ENCODE measurements at places on chromosomes 1 and 21.

- no peak for DNase-seq
Measured at GRCh38 chr1:155320252-155320651, 442 bp upstream of the RUSC1 start.

- DNase-seq, result peak; percentile 21
Measured at GRCh38 chr1:233328142-233328921, 808 bp downstream of the MAP3K21 start.

GRCh38 chr1:176110203-176110602 lies 96.9 kb downstream of the COP1 start:
- DNase-seq, result no peak

DNA sequence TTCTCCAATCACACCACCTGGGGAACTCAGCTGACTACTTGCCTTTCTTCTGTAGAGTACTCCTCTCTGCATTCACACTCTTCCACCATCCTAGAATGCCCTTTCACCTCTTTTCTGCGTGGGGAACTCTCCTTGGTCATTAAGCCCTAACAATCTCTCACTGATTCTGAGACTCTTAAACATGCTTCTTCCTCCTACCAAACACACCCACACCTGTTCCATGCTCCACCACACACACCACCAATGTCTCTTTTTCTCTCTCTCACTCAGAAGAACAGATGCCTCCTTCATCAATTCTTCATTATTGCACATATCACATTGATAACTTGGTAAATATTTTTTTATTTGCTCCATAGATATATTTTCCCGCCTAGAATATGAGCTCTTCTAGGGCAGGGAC lies 53.6 kb downstream of the WARS2 start:
- DNase-seq, result no peak

GRCh38 chr1:181142096-181142958 lies 53.8 kb downstream of the IER5 start:
- DNase-seq, result peak; percentile 93

DNA sequence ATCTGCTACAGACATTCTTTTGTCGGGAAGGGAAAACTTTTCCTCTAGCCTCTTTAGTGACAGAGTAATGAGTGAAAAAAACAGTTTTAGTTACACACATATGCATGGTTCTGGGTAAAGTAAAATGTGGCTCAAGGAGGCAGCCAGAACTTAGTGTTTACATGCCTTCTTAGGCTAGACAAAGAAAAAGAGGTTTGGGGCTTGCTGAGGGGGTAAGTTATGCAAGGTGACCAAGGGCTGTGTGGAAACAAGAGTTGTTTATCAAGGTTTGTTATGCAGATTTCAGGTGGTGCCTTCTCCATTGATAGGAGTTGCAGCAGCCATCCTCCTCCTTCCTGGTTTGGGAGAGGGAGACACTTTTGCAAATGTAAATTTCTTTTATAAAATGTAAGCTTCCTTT lies 66.5 kb upstream of the RAB3GAP2 start:
- DNase-seq, result no peak

- DNase-seq, result peak; percentile 36
Measured at GRCh38 chr1:40450495-40451237, 390 bp downstream of the ZFP69B start.

GRCh38 chr1:44174630-44175029 lies 33.2 kb upstream of the KLF18 start:
- DNase-seq, result no peak

DNA sequence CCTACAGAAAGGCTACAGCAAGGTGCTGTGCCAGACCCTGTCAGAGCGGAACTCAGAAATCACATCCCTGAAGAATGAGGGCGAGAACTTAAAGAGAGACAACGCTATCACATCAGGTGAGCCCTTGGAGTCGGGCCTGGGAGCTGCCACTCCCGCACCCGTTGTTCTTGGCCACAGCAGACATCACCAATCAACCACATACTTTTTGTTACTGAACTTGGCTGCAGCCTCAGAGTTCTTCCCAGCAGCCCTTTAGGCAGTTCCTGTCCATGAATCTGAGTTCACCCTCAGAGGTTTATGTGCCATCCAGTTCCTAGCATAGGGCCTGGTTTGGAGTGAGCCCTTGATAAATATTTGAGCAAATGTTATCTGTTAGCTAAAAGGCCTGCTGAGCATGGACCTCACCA lies 61.6 kb downstream of the FHAD1 start:
- DNase-seq, result no peak

DNA sequence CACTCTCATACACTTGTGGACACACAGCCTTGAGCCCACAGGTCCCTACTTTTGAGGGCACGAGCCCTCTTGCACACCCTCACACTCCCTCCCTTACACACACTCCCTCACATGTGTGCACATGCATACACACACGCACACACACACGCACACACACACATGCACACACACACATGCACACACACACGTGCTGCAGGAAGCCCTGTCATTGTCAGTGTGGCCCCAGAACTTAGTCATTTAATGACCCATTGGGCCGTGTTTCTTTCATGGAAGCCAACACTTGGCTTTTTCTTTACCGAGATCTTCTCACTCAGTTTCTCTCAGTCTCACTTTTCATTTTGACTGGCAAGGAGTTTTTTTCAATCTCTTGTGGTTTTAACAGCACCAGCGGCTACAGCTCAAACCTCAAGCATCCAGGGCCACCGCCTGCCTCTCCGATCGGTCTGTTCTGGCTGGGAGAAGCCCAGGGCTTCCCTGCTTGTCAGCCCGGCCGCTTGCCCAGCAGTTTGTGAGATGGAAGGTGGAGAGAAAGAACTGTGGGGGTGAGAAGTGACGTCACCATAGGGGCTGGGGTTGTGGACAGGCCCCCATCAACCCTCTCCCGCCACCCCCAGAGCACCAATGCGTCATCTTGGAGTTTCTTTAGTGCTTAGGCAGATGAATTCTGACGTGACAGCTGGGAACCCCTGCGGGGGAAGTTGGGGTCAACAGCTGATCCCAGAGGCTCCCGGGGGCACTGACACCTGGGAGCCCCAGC lies 15.8 kb upstream of the TNFRSF8 start:
- DNase-seq, result no peak

DNA sequence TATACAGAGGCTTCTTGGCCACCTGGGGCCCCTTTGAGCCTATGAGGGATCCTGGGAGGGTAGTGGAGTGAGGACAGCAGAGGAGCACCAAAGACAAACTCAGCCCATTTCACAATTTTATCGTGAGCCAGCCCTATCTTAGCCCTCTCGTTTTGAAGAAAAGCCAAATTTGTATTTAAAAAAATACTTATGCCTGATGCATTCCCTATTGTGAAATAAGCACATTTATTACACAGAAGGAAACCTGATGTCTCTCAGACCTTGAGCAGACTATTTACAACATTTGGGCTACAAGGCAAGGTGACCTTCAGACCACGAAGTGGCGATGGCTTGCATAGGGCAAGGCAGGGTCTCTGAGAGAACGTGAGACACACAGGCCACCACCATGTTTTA lies 41.3 kb upstream of the H6PD start:
- no peak for DNase-seq

DNA sequence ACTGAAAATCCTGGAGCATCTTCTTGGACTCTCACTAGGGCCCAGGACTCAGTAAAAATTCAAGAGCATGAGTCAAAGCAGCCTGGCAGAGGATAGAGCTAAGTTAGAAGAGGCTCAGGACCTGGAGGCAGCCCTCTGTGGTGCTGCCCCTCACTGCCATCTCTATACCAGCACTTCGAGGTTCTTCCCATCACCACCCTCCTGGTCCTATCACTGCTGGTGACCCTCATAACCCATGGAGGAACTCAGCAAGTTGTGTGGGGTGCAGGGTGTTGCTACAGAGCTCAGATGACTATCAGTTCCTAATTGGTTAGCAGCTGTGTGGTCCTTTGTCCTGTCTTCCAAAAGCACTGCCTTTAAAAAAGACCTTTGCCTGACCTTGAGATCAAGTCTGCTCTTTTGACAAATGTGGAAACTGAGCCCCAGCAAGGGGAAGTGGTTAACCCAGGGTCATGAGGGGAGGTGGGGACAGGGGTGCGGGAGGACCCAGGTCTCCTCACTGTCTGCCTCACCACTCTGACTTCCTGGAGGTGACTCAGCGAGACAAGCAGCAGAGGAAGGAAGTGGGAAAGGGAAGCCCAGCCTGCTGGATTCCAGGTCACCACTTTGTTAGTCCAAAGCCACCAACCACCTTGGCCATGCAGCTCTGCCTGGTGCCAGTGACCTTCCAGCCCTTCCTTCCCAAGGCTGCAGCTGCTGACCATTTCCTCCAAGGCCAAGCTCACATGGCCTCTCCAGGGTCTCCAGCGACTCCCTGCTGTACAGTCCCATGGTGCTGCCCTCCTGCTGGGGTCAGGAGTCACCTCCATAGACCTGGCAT lies 199.4 kb upstream of the EDN2 start:
- peak; percentile 55 for DNase-seq

GRCh38 chr1:44759077-44759476 lies 16.3 kb upstream of the RPS8 start:
- no peak for DNase-seq

- DNase-seq, result no peak
Measured at GRCh38 chr1:186819126-186819525, 9.6 kb upstream of the PLA2G4A start.

GRCh38 chr1:201222125-201222524 lies 31.5 kb downstream of the IGFN1 start:
- DNase-seq, result no peak

GRCh38 chr1:34460193-34460592 lies 283.5 kb downstream of the C1orf94 start:
- DNase-seq, result no peak

DNA sequence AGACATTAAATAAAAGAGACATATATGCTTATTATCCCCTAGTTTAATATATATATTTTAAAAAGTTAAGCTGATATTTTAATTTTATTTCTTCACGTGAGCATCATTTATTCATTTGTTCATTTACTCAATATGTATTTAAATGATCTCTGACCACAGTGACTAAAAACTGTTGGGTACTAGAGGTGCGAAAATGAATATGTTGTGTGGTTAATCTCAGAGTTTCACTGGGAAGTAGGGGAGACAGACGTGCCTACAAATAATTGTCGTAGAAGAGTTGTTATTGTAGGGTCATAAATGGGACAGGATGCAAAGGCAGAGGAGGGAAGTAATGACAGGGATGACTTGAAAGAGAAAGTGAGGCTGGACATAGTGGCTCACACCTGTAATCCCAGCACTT lies 213.0 kb upstream of the CACYBP start:
- DNase-seq, result no peak

DNA sequence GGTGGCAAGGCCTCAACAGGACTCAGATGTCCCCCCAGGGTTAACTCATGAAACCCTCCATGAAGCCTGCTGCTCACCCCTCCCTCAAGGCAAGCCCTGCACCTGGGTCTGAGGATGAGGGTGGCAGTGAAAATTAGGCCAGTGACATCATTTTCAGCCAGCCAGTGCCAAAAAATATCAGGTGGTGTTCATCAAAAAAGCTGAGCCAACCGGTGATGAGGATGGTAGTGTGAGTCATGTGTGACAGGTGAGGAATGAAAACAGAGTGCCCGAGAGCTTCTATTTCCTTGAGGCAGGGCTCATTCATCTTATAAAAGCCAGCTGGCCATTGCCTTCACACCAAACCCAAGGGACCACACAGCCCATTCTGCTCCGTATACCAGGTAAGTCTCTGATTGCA lies at the start of gene SPRR1A:
Gene SPRR1A, plus strand, starts transcription at position 339 of the 400 bp plus-strand sequence. CDS start 1,150 bp downstream, outside the sequence.
- no peak for DNase-seq

GRCh38 chr1:226735576-226735975 lies 3.5 kb downstream of the ITPKB start:
- no peak for DNase-seq

GRCh38 chr1:230424391-230425251 lies 1.5 kb downstream of the PGBD5 start:
- DNase-seq, result no peak

GRCh38 chr1:170674986-170675385 lies 11.1 kb downstream of the PRRX1 start:
- DNase-seq, result no peak

- DNase-seq, result no peak
Measured at GRCh38 chr1:15577691-15578090, 7.2 kb downstream of the AGMAT start.

GRCh38 chr1:19949016-19949415 lies 25.6 kb upstream of the PLA2G2E start:
- no peak for DNase-seq

DNA sequence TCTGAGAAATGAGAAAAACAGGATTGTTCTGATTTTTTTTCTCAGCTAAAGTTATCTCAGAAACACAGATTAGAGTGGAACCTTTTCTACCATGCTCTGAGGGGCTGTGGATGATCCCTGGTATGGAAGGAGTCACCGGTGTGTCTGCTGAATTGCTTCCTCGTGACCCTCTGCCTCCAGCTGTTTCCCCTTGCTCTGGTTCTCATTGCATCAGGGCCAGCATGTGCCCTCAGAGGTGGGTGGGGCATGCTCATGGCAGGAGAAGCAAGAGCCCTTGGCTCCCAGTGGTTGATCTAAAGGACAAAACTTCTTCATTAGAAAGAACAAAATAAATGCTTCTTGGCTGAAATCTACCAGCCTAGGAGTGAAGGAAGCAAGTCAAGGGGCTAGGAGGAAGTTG lies 183.2 kb upstream of the HMCN1 start:
- DNase-seq, result no peak

GRCh38 chr1:183652107-183652506 lies 1.0 kb downstream of the APOBEC4 start:
- DNase-seq, result no peak

DNA sequence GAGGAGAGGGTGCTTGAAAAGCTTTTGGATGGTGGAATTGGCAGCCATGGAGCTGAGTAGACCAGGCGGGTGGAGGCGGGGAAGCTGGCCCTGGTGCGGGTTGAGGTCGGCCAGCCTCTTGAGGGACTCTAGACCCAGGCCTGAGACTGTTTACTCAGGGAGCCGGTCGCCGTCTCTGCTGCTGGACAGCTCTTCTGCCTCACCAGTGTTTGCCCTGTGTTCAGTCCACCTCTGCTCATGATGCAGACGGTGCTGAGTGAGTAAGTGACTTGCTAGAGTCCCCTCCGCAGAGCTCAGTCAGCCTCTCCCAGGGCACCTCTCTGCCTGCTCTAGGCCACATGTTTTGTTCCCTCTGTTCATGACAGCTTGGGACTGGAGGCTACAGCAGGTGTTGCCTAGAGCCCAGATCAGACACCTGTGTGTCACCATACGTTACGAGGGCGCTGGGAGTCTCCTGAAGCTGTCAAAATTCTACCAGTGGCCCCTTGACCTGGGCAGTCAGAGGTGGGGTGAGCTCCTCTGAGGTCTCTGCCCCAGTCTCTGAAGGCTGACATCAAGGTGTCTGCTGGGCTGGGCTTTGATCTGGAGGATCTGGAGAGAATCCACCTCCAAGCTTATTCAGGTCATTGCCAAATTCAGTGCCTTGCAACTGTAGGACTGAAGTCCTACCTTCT lies 73.5 kb upstream of the WNT4 start:
- DNase-seq, result peak; percentile 16

DNA sequence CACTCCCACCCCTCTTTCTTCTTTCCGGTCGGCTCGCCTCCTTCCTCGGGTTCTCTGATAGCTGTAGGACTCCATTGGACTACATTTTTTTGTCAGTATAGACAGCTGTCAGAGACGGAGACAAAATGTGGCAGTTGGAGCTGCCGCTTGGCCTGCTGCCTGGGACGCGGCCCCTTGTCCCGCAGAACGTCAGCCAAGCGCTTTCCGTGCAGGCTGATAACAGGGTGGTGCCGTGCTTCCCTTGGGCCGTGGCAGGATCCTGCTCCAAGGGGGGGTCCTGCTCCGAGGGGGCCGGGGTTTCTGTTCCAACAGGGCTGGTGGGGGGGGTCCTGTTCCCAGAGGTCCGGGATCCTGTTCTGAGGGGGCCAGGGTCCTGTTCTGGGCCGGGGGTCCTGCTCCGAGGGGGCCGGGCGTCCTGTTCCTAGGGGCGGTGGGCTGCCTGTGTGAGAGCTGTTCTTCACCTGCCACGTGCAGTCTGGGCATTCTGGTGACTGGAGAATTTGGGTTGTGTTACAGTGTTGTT lies 4.9 kb downstream of the SKI start:
- DNase-seq, result peak; percentile 54

GRCh38 chr21:33670076-33670978 lies 28.0 kb downstream of the ITSN1 start:
- DNase-seq, result no peak

Data from femur (tissue), 1 donor.